Tibial nerve (tissue), 4 donors: ENCODE measurements at places on chromosomes 1 and 21.

GRCh38 chr21:26120828-26121227 is 49.7 kb downstream of the APP start:
- no peak for DNase-seq

DNA sequence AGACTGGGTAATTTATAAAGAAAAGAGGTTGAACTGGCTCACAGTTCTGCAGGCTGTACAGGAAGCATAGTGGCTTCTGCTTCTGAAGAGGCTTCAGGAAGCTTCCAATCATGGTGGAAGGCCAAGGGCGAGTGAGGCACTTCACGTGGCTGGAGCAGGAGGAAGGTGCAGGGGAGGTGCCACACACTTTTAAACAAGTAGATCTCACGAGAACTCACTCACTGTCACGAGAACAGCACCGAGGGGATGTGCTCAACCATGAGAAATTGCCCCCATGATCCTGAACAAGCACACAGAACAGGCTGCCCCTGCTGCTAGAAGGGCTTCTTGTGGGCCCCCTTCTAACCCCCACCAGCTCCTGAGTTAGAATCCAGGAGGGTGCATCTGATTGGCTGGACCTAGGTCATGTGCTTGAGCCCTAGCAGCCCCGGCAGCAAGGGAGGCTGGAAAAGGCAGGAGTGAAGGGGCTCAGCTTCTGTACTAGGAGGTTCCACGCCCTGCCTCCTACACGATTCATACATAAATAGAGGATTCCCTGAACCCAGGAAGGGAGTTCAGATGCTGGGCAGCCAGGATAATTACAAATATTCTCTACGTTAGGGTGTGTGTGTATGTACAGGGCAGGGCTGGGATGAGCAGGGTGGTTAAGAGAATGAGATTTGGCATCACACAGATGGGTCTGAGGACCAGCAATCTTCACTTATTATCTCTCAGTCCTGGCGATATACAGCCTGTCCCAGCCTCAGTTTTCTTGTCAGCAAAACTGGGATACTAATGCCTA is 72.8 kb upstream of the ATP5PO start:
- DNase-seq = no peak

DNA sequence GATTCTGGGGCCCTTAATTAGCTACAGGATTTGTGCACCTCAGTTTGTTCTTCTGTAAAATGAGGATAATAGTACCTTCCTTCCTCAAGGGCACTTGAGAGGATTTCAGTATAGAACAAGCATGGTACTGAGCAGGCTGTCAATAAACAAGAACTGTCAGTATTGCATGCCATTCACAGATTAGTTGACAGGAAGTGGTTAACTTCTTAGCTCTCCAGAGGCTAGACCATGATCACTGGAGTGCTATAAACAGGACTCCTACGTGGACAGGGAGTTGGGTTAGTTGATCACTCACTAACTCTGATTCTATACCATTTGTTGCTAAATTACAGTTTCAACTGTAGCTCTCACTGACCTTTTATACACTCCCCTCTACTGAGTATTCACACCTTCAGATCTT is 126.2 kb upstream of the DAB1 start:
- no peak for DNase-seq

DNA sequence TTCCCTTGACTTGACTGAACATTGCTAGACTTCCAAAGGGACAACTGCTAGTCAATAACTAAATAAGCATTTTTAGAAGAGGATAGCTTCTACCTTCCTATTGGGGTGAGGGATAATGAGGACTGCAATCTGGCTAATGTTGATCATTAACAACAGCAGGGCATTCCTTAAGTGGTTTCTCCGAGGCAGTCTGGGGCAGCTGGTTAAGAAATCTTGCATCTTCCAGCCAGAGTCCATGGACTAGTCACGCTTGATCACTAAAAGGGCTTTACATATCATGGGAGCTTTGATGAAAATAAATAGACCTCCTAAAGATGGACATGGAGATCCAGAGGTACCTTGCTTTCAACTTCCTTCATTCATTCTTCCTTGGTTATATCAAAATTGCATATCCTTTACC is 329.4 kb upstream of the ESRRG start:
- no peak for DNase-seq

GRCh38 chr1:112506306-112506705 is 2.5 kb upstream of the WNT2B start:
- no peak for DNase-seq

DNA sequence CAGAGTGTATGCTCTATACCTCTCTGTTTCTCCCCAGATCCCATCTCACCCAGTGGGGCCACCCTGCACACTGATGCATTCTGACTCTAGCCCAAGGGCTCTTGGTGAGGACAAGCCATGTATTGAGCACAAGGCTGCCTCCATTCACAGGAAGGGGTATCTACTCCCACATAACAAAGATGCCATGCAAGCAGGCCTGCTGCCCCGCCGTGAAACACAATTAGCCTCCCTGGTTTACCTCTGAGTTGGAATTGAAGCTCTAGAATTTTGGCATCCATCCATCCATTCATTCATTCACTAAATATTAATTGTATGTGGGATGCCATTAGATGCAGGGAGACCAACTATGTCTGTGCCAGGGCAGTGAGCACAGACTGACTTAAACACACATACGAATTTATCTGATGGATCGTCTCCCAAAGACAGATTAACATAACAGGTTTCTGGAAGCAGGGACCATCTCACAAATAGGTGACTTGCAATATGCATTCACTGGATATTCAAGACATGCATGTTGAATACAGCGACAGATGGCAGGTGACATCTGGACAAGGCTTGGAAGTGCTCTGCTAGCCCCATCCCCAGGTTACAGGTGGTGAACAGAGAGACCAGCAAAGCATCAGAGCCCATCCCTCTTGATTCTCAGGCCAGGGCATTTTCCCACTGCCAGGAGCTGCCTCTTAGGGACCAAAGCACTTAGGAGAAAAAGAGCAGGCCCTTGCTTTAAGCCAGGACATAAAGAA is 34.3 kb downstream of the TRABD2B start:
- no peak for DNase-seq

DNA sequence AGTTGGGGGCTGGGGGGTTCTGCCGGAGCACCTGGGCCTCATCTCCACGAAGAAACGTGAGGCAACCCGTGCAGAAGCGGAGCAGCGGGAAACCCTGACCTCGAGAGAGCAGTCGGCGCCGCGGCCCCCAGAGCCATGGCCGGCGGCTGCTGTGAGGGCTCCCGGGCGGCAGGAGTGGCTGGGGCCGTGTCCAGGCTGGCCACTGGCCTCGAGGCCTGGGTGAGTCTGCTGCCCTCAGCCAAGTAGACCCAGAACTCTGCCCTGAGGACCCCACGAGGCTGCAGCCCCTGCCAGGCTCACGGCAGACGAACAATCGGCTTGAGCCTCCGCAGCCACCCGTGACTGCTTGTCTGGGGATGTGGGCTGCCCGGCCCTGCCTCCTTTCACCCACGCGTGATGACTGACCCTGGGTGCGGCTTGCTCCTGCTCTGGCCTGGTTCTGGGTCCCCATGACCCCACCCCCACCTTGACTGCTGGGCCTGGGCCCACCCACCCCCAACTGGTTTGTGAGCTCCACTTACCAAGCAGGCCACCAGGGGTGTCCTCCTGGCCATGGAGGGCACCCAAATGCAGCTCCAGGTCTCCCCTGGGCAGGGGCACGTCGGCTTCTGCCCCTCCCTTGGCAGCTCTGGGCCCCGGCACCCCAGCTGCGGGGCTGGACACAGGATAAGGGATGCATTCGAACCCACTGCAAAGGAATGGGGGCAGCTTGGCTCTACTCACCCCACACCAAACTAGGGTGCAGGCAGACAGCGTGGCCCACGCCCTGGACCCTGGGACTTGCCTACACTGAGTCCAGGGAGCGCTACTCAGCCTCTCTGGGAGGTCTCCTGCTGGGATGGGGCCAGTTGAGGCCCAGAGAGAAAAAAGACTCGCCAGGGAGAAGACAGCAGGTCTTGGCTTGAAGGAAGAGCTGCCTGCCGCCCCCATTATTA is 34.2 kb downstream of the MORN1 start:
- DNase-seq = no peak

- no peak for DNase-seq
These were observed 60.5 kb upstream of the CR2 start for GRCh38 chr1:207393610-207394009.

DNA sequence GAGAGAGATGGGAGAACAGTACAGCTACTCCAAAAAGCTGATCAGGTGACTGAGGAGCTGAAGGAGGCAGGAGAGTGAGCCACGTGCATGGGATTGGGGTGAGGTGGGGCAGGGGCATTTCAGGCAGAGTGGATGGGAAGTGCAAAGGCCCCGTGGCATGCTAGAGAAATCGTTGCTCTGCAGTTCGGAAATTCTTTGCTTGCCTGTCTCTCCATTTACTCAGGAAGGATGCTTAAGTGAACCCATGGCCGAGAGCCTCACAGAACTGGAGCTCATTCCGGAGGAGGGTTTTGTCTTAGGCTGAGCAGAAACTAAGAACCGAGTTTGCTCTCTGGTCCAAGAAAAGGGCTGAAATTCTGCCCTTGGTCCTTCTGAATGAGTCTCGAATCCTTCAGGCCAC is 139.8 kb upstream of the TMEM51 start:
- DNase-seq = no peak

- DNase-seq = no peak
These were observed 451.1 kb downstream of the LTN1 start for GRCh38 chr21:28541371-28542112.
